ENCODE measurements at places on chromosomes 12 and 14. TPM values are rescaled to one million over a fixed set of nuclear protein-coding genes. Genes with fewer than 3 reads are reported as not detected.

DPY19L2 gene
- 1.2 TPM for total RNA-seq

ABCC9 gene
- total RNA-seq: 0.08 TPM

SLC25A47 gene
- total RNA-seq: not detected

ARMH4 gene
- total RNA-seq: 1.5 TPM

WNT1 gene
- not detected for total RNA-seq

RNF212B gene
- not detected for total RNA-seq

HOXC11 gene
- 0.64 TPM for total RNA-seq

RALGAPA1 gene
- 8.8 TPM for total RNA-seq

KTN1 gene
- total RNA-seq: 96.5 TPM

RND1 gene
- 5.8 TPM for total RNA-seq

HVCN1 gene
- 0.53 TPM for total RNA-seq

FAM186B gene
- total RNA-seq: 0.19 TPM

IGF1 gene
- not detected for total RNA-seq

ACVRL1 gene
- 0.15 TPM for total RNA-seq

RERG gene
- 0.30 TPM for total RNA-seq

CCDC77 gene
- total RNA-seq: 10.3 TPM

ESPL1 gene
- 19.0 TPM for total RNA-seq

EFS gene
- total RNA-seq: not detected

ARHGEF40 gene
- 11.5 TPM for total RNA-seq
